ENCODE measurements at places on chromosomes 11 and 22.

DNA sequence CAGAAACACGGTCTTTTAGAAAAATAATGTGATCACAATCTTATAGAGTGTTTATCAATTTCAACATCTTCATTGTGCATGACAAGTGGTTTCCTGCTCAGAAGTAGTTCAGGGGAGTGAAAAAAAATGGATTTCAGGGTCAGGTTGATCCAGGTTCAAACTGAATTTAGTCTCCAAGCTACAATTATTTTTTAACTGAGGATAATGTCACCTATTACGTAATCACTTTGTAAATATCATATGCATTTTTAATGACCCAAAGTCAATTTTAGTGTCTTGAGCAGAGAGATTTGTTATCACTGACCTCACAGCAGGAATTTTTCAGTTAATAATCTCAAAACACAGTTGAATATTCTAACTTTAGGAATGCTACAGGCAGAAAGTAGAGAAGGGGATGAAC, 627.2 kb upstream of the LUZP2 start:
- no peak for DNase-seq

- no peak for DNase-seq
Measured at GRCh38 chr11:2934611-2935239, 5.5 kb upstream of the PHLDA2 start.

GRCh38 chr11:68709062-68709461, 24.7 kb downstream of the GAL start:
- no peak for DNase-seq

- no peak for DNase-seq
Measured at GRCh38 chr11:70466596-70466995, 68.3 kb downstream of the CTTN start.

- no peak for DNase-seq
Measured at GRCh38 chr11:62145261-62145871, 21.6 kb downstream of the INCENP start.

DNA sequence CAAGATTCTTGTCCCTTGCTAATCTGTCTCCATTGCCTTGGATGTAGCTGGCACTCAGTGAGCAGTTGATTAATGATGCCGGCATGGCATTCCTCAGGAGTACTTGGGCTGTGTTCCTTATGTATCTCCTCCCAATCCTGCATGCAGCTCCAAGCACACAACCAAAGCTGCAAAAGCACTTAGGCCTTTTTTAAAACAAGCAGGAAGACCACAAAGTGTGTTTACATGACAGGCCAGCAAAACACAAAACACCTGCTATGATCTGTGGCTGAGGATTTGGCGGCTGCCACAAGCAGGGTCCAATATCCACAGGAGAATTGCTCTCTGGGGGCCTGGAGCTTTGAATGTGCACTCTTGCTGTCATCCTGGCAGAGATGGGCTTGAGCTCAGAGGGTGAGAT, 8.9 kb downstream of the ABTB2 start:
- no peak for DNase-seq

GRCh38 chr11:67366546-67366945, 6.9 kb downstream of the CLCF1 start:
- no peak for DNase-seq

GRCh38 chr11:44575288-44575672, 9.8 kb downstream of the CD82 start:
- DNase-seq = no peak

GRCh38 chr11:134312807-134313206, 19.0 kb upstream of the GLB1L2 start:
- no peak for DNase-seq

DNA sequence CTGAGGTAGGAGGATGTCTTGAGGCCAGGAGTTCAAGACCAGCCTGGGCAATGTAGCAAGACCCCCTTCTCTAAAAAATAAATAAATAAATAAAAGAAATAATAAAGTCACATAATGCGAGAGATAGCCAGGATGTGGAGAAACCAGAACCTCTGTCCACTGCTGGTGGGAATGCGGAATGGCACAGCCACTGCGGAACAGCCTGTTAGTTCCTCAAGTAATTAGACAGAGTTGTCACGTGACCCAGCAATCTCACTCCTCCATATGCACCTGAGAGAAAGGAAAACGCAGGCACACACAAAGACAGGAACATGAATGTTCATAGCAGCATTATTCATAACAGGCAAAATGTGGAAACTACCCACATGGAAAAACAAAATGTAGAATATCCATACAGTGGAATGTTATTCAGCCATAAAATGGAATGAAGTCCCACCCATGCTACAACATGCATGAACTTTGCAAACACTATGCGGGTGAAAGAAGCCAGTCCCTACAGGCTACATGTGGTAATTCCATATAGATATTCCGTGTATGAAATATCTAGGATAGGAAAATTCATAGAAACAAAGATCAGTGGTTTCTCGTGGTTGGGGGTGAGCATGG, 27.4 kb downstream of the LIF start:
- no peak for DNase-seq

GRCh38 chr11:27141576-27141975, 101.0 kb downstream of the BBOX1 start:
- DNase-seq = no peak

- DNase-seq = peak; percentile 79
Measured at GRCh38 chr11:59560702-59561473, 49.5 kb downstream of the OR4D9 start.

DNA sequence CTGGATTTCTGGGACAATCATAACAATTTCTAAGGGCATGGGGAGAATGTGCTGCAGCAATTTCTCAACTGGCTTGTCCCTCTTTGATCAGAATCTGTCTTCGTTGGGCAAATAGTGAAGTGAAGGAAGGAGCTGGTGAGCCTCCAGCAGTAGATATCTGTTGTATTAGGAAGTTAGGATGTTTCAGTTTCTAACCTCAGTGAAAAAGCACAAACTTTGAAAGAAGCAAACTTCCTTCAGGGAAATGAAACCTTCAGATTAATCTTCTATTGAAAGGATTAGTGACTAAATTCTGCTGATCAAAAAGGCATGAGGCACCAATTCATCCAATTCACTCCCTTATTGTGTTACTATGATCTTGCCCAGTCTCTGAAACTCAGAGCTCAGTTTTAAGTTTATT, 24.3 kb downstream of the LMO2 start:
- no peak for DNase-seq

DNA sequence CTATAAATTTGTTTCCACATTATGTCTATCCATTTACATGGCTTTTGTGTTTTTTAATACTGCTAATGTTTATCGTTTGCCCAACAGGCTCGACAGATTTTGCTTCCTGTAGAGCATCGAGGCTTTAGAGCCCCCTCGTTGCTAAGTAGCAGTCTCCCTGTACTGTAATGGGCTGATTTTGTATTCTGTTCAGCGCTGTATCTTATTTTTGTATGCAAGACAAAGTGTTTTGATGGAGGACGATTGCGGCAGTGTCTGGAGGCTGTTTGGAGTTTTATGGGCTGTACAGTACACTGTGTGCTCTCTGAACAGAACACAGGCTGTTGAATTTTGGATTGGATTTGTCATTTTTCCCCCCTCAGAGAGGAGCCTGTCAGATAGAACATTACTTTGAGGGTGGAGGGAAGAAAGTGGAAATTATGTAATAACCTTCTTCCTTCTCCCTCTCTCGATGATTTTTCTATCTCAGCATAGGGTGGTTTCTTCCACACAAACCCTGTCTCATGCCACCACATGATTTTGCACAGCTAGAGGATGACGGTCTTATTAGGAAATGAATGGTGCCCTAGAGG, 104.4 kb downstream of the ZBTB16 start:
- DNase-seq = no peak

- DNase-seq = no peak
Measured at GRCh38 chr22:39625569-39626537, 55.3 kb downstream of the CACNA1I start.

Data from T-cell (primary cell).